ENCODE measurements at places on chromosomes 7 and 10. TPM values are rescaled to one million over a fixed set of nuclear protein-coding genes. Genes with fewer than 3 reads are reported as not detected.

METTL27 gene
- 1.7 TPM for total RNA-seq

LBX1 gene
- not detected for total RNA-seq

DNA sequence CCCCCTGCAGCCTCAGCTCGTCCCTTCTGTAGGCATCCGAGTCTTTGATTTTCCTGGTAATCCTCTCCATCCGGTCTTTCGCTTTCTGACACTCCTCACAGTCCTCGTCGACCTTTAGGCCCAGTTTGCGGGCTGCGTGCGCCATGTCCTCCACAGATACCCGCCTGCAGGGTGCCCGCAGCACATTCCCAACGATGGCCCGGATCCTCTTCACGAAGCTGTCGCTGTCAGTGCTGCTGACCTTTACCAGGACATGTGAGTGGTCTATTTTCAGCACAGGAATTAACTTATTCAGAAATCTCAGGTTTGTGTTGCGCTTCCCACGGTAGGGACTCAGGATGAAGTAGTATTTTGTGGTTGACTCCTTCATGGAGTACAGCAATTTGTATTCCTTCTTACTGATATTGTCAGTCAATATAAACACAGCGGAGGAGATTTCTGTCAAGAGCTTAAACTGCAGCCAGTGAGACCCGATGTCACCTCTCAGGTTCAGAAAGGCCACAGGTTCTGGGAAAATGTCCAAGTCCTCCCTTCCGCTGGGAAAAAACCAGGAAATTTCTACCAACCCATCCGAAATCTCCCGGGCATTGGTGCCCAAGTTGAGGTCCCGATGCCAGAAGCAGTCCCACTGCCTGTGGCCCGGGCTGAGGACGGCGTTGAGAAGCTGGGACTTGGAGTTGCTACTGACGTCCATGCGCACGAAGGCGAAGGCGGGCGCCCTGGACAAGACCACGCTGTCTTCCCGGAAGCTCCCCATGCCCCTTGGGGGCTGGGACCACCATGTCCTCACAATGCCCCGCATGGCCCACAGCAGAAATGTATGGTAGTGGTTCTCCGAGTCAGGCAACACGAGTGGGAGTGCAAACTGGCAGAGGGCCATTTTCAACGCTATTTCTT lies 8.9 kb upstream of the MRPS24 start:
- no peak for DNase-seq

GRCh38 chr7:80078159-80078731 lies 56.4 kb upstream of the GNAI1 start:
- DNase-seq: no peak

DNA sequence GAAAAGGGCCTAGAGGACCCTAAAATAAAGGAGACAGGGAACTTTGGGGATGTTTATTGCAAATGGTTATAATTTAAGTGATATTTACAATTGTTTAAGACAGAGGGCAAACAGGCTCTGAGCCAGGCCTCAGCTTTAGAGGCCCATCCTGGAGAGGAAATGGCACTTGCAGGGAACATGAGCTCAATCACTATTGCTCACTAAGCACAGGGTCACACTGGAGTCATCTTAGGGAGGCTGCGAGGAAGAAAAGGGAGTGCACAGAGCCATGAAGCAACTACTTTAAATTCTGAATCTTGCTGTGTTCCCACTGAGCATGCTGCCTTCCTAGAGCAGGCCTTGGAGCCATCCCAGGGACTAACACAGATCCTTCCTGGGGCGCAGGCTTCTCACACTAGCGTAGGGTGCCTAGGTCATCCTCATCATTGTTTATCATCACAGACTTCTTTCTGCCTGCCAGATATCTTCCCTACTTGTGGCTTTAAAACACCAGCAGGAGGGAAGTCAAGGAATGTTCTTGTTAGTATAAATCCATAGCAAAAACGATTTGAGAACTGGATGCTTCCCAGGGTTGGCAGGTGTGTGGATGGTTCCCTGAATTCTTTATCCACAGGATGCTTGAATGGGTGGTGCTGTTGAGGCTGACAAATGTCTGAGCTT lies 12.7 kb upstream of the DNAJB12 start:
- no peak for DNase-seq

SGCE gene
- total RNA-seq: 0.50 TPM

DNA sequence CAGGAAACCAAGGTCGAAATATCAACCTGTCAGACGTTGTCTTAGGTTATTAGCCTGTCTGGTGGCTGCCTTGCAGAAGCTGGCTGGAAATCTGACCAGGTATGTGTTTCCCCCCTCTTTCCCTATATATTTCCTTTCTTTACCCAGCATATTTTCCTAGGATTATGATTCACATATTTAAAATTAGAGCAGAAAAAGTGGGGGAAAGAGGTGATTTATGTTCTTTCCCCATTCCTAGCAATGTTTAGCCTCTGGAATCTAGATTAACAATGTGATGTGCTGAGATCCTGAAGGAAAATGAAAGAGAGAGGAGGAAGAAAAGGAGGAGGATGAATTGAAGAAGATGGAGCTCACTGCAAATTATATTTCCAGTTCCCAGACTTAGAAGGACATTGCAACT lies 421.4 kb upstream of the AUTS2 start:
- DNase-seq: no peak
